Thoracic aorta (tissue), 2 donors: ENCODE measurements at places on chromosomes 2 and 18. TPM values are rescaled to one million over a fixed set of nuclear protein-coding genes. Genes with fewer than 3 reads are reported as not detected.

DNA sequence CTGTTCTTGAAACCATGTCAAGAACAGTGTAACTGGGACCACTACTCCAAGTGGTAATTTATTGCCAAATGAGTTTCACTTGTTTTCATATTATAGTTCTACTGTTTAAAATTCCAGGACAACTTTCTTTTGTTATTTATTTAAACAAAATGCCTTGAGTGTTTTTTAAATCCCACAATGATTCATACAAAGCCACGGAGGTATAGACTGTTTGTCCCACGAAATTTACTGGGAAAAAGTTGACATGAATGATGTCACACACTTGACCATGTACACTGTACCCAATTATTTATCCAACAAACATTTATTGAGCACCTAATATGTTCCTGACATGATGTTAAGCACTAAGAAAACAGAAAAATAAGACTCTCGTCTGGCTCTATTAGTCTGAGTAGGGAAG, 243.9 kb upstream of the SIX2 start:
- no peak for DNase-seq

DNA sequence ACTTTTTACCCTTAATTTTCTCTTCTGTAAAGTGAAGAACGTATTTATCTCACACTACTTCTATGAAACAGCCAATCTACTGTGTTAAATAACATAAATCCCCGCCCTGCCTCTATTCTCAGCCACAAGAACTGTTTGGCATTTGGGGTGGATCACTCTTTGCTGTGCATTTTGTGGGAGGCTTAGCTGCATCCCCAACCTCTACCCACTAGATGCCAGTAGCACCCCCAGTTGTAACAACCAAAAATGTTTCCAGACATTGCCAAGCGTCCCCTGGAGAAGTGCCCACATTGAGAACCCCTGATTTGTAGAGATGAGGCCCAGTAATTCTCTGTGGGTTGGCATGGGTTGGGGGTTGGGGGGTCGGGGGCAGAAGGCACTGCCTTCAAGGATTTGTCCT, 94.7 kb upstream of the BOD1L2 start:
- no peak for DNase-seq

- DNase-seq: no peak
Observed at GRCh38 chr18:44853430-44853829, 172.7 kb downstream of the SETBP1 start.

- no peak for DNase-seq
Observed at GRCh38 chr2:101295895-101296294, 12.6 kb downstream of the RNF149 start.

- DNase-seq: no peak
Observed at GRCh38 chr2:235582081-235582686, 88.3 kb downstream of the AGAP1 start.

- no peak for DNase-seq
Observed at GRCh38 chr2:75503048-75503607, 57.6 kb downstream of the EVA1A start.

GRCh38 chr2:127739800-127740199, 38.5 kb downstream of the SFT2D3 start:
- DNase-seq: no peak

DNA sequence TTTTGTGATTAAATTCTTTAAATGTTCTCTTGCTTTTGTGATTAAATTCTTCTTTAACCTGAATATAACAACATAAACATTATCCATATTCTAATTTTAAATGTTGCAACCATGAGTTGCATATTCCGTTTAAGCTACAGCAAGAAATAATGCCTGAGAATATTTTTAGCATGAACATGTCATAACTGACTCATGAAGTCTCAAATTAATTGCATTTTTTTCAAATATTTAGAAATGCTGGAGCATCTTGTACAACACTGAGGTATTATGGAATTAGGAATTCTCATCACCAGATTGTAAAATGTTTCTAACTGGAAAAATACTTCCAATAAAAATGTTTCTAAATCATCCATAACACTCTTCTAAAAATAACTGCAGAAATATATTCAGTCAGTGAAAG, 14.7 kb downstream of the ROCK2 start:
- no peak for DNase-seq

DNA sequence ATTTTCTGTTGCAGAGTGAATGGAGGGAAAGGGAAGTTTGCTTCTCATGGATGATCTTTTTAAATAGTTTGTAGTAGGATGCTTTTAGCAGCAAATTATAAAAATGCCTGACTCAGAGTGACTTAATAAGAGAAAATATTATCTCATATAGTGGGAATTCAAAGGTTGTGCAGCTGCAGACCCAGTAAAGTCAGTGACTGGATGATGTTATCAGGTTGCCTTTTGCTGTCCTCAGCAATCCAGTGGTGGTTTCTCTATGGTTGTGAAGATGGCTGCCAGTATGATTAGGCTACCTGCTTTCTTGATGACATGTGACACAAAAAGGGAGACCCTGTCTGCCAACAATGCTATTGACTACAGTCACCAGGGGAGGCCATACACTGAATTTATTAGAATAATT, 184.8 kb downstream of the DIS3L2 start:
- no peak for DNase-seq

- no peak for DNase-seq
Observed at GRCh38 chr2:112482309-112483041, 519 bp downstream of the TTL start.

DNA sequence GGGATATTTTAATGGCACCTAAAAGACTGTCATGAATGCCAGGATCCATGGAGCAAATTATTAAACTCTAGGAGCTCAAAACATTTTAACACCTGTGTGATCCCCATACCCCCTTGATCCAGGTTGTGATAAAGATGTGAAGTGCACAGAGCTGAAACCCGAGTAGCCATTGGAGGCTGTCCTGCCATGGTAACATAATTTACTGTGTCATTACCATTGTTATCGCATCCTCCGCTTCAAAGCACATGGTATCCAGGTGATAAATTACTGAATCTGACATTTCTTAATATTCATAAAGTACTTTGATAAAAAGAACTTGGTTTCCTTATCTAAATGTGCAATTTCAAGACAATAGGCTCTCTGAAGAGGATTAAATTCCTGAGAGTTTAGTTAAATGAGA, 109.3 kb downstream of the CHST9 start:
- no peak for DNase-seq

- DNase-seq: no peak
Observed at GRCh38 chr18:37889963-37890362, 324.4 kb upstream of the CELF4 start.

DNA sequence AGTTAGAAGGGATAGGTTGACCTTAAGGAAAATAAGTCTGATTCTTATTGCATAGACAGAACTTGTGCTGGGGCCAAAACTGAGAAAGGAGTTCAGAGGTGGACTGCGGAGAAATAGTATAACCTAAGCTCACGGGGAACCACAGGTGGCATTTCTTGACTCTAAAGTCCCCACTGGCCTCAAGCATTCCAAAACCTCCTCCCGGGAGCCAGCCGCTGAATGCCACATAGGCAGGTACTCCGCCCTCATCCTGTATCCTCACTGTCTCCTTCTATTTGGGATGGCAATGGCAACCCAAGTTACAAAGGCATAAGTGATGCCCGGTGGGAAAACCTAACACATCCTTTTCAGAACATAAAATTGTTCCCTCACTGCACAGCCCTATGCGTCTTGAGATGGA, 173.0 kb downstream of the SP3 start:
- DNase-seq: no peak

GRCh38 chr2:133378928-133379549, 189.2 kb downstream of the NCKAP5 start:
- DNase-seq: no peak

DNA sequence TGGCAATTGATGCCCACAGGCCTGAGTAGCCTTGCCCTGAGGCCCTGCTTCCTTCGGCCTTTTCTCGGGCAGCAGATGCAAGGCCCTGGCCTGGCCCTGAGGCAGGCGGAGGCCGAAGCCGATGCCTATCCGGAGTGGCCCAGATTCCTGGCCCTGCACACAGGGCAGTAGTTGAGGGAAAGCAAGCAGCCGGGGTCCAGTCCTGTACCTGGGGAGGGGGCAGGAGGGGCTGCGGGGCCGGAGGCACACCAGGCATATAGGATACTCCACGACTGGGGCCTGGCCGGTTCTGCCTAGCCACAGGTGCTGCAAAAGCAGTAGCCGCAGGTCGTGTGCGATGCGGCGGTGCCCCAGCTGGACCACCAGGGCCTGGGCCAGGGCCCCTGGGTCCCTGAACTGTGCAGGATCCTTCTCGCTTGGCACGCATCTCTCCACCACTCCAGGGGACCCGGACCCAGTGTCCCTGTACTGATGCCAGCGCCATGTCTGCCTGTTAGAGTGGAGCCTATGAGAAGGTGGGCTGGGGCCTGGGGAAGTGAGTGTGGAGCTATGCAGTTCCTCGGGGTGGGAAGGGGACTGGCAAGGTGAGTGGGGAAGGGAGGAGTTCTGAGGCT, 1.8 kb downstream of the PRR30 start:
- no peak for DNase-seq

DNA sequence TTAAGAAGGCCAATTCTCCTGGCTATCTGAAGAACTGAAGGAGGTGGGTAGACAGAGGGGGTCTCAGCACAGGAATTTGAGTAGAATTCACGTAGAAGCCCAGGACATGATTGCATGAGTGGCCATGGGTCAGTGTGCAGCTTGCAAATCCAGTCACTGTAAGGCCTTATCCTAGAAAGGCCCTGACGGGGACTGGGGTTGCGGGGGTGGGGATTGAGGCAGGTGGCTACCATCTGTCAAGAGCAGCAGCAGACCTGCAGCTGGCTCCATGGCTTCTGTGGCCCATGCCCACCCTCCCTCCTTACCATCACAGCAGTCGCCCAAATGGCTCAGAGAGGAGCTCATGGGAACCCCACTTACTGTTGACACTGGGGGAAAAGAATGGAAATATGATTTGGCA, 34.6 kb upstream of the SLC14A1 start:
- DNase-seq: no peak

GRCh38 chr2:11552260-11552638, 18.4 kb downstream of the GREB1 start:
- no peak for DNase-seq

- DNase-seq: no peak
Observed at GRCh38 chr2:13128139-13128538, 411.4 kb downstream of the TRIB2 start.

- no peak for DNase-seq
Observed at GRCh38 chr2:79375817-79376216, 137.0 kb upstream of the CTNNA2 start.

- no peak for DNase-seq
Observed at GRCh38 chr2:226799976-226800940, 638 bp upstream of the IRS1 start.

GRCh38 chr2:223643309-223643708, 41.1 kb upstream of the SCG2 start:
- no peak for DNase-seq

GRCh38 chr2:236809716-236810115, 240.1 kb downstream of the ACKR3 start:
- DNase-seq: no peak

DNA sequence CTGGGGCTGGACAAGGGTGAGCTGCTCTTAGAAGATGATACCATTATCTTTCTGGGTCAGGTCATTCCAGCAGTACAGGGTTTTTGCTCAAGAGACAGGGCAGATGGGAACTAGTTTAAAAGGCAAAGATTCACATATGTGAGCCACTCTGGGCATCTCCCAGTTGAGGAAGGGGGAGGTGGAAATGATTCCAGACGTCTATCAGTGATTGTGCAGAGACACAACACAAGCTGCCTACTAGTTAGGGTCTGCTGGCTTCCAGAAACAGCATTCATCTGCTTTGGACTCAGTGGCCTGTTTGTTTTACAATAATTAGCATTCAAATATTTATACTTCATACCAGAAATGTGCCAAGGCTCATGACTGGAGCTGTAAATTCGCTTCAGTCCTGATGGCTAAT, 32.3 kb downstream of the ST6GAL2 start:
- DNase-seq: no peak

DNA sequence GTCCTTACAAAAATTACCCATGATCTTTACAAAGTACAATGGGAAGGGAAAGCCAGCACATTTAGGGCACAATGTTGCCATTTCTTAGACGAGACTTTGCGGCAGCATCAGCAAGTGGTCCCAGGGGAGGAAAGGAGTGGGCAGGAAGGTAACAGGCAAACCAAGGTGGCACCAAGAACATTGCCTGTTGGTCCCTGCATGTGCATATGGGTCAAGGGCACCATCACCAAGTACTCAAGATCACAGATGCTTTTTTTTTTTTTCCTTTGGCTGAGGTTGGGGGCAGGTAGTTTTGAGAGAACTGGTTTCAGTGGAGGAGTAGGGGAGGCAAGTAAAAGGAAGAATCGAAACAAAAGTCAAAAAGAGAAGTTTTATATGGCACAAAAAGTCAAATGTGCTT, 752 bp upstream of the CYTIP start:
- no peak for DNase-seq

KCTD18 gene
- total RNA-seq: 14.8 TPM

RAD51AP2 gene
- total RNA-seq: not detected

TMEM178A gene
- 6.5 TPM for total RNA-seq

CDH19 gene
- total RNA-seq: 8.9 TPM

HSBP1L1 gene
- 8.5 TPM for total RNA-seq

CD8A gene
- total RNA-seq: 4.4 TPM

DIPK1C gene
- not detected for total RNA-seq

MYO1B gene
- total RNA-seq: 79.4 TPM

DOCK10 gene
- 44.9 TPM for total RNA-seq

DPP4 gene
- total RNA-seq: 2.0 TPM
